ENCODE measurements at places on chromosomes 4 and X.

GRCh38 chr4:15327311-15328298, 100.2 kb upstream of the C1QTNF7 start:
- no peak for DNase-seq

DNA sequence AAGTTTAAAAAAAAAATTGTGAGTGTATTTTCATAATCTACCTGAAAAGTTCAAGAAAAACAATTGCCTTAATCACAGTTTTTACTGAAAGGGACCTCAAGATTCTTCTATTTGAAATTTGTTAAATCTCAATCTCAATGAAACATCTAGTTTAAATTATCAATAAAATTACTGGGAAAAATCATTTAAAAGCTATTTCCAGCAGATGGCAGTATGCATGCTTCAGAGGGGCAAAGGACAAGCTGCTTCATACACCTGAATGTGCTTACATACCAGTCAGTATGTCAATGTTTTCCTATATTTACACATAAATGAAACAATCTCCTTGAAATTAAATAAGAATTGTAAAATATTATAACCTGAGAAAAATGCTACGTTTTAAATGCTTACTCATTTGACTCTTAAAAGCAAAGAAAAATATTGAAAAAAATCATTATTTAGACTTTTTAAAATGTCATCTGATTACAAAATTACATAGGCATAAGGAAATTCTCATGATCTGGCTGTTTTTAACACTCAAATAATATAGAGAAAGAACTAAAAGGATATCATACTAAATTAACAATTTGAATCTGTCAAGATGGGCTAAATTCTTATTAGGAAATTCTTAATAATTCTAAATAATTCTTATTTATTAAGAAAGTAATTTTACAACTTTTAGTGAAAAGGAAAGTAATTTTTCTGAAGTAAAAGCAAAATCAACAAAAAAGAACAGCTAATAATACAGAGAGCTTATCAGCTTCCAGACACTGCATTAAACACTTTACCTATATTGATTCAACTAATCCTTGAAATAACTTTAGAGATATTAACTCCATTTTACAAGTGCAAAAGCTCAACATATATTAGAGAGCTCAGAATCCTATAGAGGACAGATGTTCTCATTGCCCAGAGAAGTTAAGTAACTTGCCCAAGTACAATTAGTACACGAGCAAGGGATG, 242.1 kb downstream of the ADAMTS3 start:
- DNase-seq, result no peak

GRCh38 chrX:55648434-55648833, 25.2 kb downstream of the FOXR2 start:
- DNase-seq, result no peak

DNA sequence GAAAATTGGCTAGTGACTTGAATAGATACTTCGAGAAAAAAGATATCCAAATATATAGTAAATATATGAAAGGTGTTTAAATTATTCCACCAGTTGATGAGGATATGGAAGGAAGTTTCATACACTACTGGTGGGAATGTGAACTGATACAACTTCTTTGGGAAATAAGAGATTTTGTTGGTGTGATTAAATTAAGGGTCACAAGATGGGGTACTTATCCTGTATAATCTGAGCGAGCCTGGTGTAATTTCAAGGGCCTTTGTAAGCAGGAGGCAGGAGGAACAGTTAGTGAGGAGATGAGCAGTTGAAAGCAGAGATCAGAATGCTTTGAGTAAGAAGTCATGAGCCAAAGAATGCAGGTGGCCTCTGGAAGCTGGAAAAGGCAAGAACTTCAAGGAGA, 192.2 kb downstream of the KCTD8 start:
- DNase-seq, result no peak

DNA sequence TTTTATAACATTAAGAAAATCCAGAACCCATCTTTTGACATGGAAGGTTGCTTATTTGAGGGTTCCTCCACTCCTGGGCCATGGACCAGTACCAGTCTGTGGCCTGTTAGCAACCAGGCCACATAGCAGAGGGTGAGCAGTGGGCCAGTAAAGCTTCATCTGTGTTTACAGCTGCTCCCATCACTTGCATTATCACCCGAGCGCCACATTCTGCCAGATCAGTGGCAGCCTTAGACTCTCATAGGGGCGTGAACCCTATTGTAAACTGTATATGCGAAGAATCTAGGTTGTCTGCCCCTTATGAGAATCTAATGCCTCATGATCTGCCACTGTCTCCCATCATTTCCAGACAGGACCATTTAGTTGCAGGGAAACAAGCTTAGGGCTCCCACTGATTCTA, 58.6 kb downstream of the NDST4 start:
- DNase-seq, result no peak
